ENCODE measurements at places on chromosomes 1 and 21. TPM values are rescaled to one million over a fixed set of nuclear protein-coding genes. Genes with fewer than 3 reads are reported as not detected.

Gene CD52
- total RNA-seq, result 297 TPM

GRCh38 chr1:84350104-84350503, 48.2 kb upstream of the DNASE2B start:
- no peak for DNase-seq

GRCh38 chr1:114715952-114716303, 643 bp downstream of the NRAS start:
- DNase-seq, result peak; percentile 58

DNA sequence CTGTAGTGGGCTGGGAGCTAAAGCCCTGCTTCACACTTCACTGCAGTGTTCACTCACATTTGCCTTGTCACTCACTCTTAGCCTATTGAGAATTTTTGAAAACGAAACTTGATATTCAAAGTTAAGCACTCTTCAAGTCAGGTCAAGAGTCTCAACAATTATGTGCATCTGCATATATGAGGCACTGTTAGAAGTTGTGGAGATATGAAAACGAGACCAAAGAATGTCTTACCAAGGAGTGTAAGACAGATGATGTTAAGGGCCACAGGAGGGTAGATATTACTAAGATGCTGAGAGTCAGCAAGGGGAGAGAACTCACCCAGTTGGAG, 64.7 kb upstream of the GJA8 start:
- no peak for DNase-seq

GRCh38 chr1:40630488-40631223, 34.8 kb downstream of the RIMS3 start:
- peak; percentile 69 for DNase-seq

Measured in activated CD4-positive, alpha-beta T cell treated with anti-CD3 and anti-CD28 coated beads, Interleukin-2, amount 10 ng/mL, durations not matched to agents 24 days and 14 days (primary cell).